Activated naive CD4-positive, alpha-beta T cell treated with anti-CD3 and anti-CD28 coated beads, Interleukin-2, amount 10 ng/mL, durations not matched to agents 7 days and 5 days (primary cell): ENCODE measurements at places on chromosomes 7 and 10.

GRCh38 chr10:3592424-3592823, 192.6 kb downstream of the KLF6 start:
- no peak for DNase-seq

GRCh38 chr7:28847681-28848080, 110.4 kb downstream of the TRIL start:
- DNase-seq: no peak

DNA sequence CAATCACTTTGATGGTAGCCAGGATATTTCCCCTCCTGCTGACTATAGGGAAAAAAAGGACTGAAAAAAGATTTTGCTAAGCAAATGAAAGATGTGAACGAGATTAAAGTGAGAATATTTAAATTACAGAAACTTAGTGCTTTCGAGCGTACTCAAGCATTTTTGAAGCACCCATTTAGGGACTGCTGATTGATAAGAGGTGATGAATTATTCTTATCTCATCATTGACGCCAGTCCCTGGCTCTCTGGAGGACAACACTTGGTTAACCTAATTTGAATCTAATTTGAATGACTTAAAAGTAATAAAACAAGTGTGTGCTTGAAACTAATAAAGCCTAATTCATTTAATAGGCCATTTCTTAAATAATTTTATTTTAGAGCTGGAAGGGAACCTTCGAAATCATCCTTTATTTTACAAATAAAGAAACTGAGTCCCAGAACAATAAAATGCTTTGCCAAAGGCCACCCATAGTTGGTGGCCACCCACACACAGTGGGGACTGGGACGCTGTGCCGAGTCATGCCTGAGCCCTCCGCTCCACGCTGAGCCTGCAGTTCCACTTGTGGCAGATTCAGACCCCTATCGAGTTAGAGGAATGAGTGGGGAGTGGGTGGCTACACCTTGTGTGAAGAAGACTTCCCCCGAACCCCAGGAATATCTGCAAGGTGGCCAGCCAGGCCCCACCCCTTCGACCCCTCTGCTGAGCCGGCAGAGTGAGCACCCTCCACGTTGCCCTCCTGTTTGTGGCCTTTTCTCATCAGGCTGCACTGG, 61.1 kb upstream of the SAMD8 start:
- no peak for DNase-seq

GRCh38 chr10:9103301-9103700, 1048.8 kb downstream of the GATA3 start:
- no peak for DNase-seq

DNA sequence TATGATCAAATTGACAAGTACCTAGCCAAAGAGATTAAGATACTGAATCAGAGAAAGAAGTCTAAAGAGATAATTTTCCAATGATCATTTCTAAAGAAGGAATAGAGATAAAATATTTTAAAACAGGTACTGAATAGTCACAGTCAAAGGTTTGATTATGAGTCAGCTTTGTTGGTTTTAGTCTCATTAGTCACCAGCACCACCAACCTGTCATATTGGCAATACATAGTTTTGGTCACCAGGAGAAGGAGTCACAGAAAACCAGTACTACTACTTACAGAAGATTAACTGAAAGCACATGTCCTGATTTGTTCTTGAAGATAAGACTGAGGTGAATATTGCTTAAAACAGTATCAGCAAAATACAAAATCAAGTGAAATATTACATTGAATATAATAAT, 34.6 kb downstream of the ZEB1 start:
- DNase-seq: no peak

DNA sequence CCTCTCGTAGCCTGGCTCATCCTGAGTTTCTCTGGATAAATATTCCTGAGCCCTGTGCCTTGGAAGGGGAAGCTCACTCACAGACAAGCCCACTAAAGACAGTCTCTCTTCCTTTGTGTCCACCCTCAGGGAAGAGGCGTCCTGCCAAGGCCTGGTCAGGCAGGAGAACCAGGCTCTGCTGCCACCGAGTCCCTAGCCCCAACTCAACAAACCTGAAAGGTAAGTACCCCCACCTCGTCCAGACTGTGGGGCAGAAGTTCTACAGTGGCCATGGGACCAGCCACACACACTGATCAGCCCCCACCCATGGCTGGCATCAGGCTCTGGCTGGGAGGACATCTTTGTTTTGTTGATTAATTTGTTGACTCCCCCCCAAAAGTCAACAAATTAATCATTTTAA, 2.8 kb downstream of the GPR15LG start:
- DNase-seq: no peak

- DNase-seq: no peak
Observed at GRCh38 chr10:124214610-124215375, 121.4 kb upstream of the CHST15 start.

- no peak for DNase-seq
Observed at GRCh38 chr7:155709453-155709852, 65.0 kb downstream of the RBM33 start.

DNA sequence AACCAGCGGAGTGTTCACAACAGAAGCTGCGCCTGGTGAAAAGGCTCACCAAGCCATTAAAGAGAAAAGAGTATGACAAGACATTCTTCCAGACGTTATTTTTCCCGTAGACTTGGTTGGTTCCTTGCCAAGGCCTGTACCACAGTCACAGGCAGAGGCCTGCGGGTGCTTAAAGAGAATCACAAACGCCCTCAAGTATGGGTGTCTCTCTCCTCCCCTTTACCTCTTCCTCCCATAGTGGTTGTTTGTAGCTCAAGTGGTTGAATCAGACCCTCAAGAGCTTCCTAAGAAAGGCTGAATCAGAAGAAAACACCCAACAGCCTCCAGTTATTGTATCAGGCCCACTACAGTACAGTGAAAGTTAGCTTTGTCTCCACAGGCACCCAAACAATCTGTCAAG, 169.0 kb downstream of the CREB5 start:
- DNase-seq: no peak

GRCh38 chr7:98956469-98956868, 78.1 kb downstream of the TRRAP start:
- no peak for DNase-seq

GRCh38 chr7:23811540-23811939, 101.5 kb downstream of the STK31 start:
- no peak for DNase-seq

DNA sequence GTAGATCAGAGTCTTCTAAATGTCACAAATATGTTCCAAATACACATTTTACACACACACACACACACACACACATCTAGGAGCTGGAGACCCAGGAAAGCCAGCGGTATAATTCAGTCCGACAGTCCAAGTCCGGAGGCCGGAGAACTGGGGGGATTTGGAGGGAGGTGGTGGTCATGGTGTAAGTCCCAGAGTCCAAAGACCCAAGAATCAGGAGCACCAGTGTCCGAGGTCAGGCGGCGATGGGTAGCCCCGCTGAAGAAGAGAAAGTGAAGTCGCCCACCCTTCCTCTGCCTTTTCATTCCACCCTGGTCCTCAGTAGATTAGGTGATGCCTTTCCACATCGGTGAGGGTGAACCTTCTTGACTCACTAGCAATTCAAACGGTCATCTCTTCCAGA, 154.8 kb downstream of the CAMK1D start:
- DNase-seq: no peak

DNA sequence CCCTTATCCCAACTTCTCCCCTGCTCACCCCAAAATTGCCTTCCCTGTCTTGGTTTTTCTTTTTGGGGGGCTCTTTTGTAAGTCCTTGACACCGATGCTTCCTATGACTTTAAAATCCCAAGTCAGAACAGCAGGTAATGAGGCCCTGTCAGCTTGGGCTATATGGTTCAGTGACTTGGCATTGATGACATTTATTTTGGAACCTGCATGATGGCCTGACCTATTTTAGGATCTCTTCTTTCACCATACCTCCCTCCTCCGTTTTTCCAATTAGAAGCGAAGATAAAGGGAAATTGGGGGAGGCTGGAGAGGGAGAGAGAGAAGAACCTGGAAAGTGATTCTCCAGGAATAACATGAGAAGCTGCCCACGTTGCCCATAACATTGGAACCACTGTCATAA, 424.9 kb upstream of the AUTS2 start:
- no peak for DNase-seq

DNA sequence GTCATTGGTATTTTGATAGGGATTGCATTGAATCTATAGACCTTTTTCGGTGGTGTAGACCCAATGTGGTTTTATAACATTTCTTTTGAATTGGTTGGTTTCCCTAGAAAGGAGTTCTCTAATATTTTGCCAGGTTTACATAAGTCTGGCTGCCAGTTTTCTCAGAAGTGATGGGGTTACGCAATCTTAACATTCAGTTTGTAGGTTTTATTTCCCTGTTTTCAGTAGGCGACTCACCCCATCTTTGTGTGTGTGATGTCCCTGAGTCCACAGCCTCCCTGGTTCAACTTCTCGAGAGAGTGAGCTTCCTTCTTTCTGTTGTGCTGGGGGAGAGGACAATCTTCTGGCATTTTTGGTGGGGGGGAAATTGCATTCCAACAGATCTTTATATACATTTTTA, 9.6 kb upstream of the KIF5B start:
- no peak for DNase-seq

DNA sequence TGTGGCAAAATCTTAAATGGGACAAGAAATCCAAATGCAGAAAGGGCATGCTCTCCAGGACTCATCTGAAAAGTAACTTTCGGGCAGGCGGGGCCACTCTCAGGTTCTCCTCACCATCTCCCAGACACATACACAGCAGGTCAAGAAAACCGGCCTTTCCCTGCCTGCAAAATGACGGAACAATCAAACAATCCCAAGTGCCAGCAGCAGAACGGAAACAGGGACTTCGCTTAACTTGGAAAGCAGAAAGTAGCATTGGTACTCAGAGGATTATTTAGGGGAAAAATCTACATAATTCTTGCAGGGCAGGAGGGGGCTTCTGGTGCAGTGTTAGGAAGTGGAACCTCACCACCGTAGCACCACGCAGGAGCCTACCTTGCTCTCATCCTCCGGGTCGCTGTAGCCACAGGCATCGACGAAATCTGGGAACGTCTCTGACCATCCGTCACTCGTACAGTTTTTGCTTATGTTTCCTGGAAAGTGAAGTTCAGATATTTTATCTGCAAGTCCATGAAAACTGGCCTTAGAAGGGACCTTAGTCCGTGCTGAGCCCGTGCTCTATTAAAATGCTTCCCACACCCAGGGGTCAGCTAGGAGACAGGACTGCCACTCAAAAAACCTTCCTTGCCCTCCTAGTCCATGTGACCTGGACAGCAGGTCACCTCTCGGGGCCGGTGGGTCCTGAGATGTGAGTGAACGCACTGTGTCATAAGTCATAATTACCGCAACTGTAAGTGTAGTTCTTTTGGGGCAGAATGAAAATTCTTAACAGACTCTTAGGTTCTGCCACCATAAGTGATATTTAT, 41.1 kb downstream of the VIPR2 start:
- no peak for DNase-seq

GRCh38 chr7:54729107-54729506, 29.9 kb downstream of the SEC61G start:
- no peak for DNase-seq

DNA sequence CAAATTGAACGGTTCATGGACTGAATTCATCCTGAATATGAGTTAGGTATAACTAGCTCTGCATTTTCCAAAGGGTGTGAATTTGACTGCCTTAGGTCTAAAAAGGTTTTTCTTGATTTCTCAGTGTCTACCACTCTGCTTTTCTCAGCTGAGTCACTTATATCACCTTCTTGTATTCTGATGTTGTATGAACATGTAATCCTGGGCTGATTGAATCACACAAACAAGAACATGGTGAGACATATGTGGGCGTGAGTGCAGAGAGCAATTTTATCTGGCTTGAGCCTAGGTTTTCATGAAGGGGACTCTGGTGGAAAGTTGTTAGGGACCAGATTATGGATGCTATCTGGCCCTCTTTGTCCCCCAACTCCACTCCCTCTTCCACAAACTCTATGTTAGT, 239.8 kb downstream of the SUGCT start:
- no peak for DNase-seq

DNA sequence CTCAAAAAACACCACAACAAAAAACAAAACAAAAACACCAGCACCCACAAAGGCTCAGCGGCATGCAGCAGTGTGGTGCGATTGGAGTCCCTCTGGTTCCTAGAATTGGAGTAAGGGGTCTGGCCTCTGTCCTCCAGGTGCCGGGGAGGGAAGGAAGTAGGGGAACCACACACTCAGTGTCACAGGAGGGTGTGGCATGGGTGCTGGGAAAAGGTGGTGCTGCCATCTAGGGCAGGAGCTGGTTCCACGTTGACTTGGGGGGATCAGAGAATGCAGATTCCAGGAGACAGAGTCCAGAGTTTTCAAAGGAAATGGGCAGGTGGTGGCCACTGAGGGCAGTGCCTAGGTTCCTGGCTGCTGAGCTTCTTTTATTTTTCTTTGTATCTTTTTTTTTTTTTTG, 19.8 kb upstream of the WIPI2 start:
- no peak for DNase-seq

- DNase-seq: no peak
Observed at GRCh38 chr7:29969738-29970137, 19.9 kb downstream of the SCRN1 start.

DNA sequence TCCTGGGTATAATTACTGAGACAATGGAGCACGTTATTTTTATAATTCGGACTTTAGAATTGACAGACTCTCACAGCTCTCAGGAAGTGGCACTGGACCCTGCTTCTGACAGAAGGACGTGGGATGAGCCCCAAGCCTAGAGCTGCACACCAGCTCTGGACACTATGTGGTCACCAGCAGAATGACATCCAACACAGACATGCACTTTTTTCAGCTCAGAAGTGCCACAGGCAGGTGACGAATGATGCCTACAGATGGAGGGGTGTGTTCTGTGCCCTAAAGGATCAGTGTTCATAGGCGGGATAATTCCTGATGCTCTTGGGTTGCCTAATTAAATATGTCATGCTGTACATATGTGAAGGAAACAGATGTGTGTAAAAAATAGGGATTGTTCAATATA, 87.9 kb downstream of the VIPR2 start:
- DNase-seq: no peak

DNA sequence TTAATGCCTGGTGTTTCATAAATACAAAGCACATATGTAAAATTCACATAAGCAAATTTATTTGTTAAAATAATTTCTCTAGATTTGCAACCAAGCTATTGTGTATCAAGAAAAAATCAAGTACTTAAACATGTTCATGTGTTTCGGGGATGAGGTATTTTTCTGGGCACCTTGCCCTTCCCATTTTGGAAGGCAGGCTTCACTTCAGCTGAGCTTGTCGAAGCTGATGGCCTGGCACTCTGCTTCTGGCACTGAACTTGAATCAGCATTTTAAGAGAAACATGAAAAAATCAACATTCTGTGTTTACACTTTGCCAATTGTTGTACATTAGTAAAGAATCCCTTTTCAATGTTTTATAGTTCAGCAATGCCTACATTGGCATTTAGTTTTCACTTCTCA, 179.1 kb upstream of the STEAP4 start:
- DNase-seq: no peak

- DNase-seq: no peak
Observed at GRCh38 chr10:110496553-110497437, 912 bp upstream of the DUSP5 start.

- DNase-seq: no peak
Observed at GRCh38 chr10:96268341-96268909, 2.9 kb downstream of the BLNK start.

GRCh38 chr7:125059861-125060456, 130.3 kb upstream of the POT1 start:
- DNase-seq: no peak

- no peak for DNase-seq
Observed at GRCh38 chr7:136692221-136692620, 176.2 kb upstream of the CHRM2 start.

- no peak for DNase-seq
Observed at GRCh38 chr7:66727058-66727457, 13.5 kb upstream of the RABGEF1 start.
